ENCODE measurements at places on chromosomes 3 and 15.

GRCh38 chr3:57706462-57706861 lies 13.6 kb upstream of the DENND6A start:
- no peak for DNase-seq

- no peak for DNase-seq
Measured at GRCh38 chr15:67883234-67883773, 43.5 kb upstream of the RNU6-1 start.

GRCh38 chr15:56989411-56989924 lies 71.0 kb downstream of the TCF12 start:
- no peak for DNase-seq

DNA sequence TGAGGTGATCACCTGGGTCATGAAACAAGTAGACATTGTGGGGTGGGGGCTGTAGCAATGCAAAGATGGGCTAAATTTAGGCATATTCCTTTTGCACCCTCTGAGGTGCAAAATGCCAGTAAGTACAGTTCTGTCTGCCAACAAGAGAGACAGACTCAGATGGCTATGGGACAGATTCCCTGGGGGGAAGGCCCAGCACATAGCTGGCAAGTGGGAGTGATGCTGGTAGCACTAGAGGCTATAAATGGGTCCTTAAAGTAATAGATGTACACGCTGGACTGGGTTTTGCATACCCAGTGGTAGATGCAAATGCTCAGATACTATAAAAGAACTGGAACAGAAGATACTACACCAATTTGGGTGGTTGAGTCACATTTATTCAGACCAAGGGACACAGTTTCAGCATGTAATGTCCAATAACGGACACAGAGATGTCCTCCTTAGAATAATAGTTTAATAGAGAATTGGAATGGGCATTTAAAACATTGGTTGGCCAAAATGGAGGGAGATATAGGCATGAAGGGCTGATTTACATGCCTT lies 67.4 kb upstream of the RNU6-1 start:
- DNase-seq, result no peak

DNA sequence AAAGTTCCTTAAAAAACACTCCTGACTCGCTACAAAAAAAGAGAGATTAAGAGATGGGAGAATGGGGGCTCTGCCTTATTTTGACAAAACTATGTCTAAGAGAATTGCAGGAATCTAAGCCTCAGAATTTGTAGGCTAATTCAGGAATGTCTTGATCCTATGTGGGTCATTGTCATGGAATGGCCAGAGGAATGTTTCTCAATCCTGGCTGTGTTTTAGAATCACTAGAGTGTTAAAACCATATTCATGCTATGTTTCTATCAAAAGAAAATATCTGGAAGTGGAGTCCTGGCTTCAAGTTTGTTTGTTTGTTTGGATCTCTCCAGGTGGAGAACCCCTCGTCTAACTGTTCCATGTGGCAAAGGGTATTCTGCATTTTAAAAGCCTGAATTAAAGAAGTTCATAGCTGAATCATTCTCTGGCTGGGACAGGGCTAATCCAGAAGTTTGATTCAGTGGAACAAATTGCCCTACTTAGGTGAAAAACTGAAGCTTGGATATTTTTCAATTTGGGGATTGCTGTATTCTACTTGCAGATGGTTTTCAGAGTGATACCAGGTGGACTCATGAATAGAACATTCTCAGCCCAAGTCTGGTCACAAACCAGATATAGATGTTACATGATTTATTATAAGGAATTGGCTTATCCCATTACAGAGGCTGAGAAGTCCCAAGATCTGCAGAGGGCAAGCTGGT lies 28.2 kb downstream of the GJD2 start:
- DNase-seq, result no peak

DNA sequence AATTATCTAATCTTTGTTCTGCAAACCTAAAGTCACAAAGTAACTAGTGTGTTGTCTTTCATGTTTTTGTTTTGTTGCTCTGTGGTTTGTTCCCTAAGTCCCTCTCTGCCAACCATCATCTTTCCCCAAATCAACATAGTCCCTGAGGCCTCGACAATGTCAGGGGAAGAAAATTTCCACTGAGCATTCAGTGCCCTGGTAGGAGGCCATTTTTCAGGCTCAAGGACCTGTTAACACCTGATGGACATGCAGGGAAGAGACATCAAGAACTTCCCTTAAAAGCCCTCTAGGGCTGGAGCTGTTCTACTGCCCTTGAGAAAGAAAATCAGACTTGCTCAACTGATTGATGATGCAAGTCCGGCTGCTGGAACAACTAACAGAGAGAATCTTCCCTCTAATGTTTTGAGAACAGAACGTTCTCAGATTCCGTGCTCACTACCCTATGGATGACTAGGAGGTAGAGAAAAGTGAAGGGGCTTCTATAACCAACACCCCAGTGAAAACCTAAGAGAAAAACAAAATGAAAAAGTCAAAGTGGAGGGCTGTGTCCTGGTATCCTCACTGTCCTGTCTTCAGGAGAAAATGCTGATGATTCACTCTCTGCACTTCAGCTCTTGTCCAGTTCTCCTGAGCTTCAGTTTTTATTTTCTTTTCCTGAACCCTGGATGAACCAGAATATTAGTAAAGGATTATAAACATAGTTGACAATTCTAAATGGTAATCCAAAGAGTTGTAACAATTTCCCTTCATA lies 373.1 kb downstream of the FOXP1 start:
- DNase-seq, result no peak

GRCh38 chr15:40785814-40786213 lies 16.0 kb downstream of the C15orf62 start:
- DNase-seq, result no peak

- no peak for DNase-seq
Measured at GRCh38 chr15:69920221-69920620, 177.5 kb downstream of the TLE3 start.

DNA sequence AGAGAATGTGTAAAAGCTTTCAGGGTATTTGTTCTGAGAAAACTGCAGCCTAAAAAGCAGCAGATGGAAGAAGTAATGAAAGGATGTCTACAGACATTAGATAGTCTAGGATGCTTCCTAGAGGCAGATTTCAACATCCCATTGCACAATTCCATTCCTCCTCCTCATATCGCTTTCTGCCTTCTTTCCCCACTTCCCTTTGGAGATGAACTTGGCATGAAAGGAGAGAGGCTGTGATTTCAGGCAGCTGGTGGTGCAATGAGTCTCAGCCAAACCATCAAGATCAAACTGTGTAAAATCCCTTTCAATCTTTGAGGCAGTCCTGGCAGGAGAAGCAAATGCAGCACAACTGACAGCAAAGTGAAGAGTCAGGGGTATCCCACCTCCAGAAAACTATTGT lies 438.7 kb upstream of the KCNMB2 start:
- DNase-seq, result no peak

DNA sequence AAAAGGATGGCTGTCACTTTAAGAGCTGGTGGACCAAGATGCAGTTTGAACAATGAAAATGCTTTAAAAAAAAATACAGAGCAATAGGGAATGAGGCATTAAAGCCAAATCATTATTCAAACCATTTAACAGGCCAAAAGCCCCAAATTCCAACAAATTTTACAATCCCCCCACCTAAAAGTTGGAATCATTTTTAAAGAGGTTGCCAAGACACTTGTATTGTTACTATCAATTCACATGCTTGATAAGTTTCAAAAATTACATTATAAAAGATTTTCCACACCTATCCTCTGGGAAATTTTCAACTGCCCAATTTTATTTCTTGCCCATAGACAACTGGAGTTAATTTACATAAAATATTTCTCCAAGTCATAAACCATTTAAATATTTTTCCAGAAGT lies 192.3 kb upstream of the ARHGEF26 start:
- DNase-seq, result no peak

- peak; percentile 40 for DNase-seq
Measured at GRCh38 chr3:129001101-129001805, at the start of gene EFCC1. TSS of gene EFCC1 (plus strand) at chr3:129001304. CDS start at chr3:129001629, 325 bp downstream.

DNA sequence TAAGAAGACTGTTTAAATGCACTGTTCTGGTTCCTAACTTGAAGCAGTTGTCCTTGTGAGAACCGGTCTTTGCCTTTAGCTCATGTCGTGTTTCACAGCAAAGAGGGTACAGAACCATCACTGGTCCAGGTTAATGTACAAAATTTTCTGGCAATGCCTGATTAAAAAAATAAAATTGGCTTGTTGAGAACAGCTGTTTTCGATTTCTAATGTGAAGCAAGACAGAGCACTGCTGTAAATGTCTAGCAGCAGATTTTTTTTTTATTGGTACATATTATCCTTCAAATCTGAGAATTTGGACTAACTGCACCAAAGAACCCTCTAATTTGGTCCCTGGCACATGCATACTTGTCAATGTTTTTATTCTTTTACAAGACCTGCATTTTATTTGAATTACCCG lies 103.3 kb downstream of the STT3B start:
- DNase-seq, result no peak

DNA sequence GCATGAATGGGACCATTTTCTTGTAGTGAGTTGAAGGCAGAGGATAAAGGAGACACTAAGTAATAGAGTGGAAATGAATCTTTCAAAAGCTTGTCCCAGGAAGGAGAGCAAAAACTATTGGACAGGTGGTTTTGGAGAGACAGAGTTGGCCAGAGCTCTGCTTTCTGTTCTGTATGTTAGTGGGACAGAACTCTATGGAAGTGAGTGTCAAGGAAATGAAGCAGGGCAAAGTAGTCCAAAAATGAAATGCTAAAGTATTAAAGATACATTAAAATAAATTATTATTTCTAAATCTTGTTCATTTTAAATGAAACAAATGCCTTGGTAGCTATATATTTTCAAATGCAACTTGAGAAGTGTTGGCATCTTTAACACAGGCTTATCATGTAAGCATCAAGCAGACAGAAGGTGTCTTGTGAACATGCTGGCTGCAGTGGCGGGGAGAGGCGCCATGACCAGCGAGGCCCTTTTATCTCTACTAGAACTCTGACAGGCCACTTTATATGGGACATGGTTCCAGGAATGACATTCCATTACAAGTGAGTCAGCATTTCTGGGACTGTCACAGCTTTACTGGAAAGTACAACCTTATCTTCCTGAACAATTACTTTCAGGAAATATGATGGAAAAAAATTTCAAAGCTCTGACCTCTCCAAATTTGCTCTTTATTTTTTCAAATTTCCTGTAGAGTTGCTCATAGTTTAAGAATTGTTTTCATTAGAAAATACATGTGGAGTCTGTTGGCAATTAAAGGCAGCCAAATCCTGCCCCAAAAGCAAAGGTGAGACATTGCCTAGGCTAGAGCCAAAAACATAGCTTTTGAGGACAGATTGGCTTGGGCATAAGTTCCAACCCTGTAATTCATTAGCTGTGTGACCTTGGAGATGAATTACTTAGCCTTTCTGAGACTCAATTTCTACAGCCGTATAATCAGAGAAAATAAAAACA lies 106.5 kb downstream of the ECT2 start:
- DNase-seq, result no peak

- DNase-seq, result no peak
Measured at GRCh38 chr15:42102646-42103235, 8.4 kb upstream of the PLA2G4D start.

DNA sequence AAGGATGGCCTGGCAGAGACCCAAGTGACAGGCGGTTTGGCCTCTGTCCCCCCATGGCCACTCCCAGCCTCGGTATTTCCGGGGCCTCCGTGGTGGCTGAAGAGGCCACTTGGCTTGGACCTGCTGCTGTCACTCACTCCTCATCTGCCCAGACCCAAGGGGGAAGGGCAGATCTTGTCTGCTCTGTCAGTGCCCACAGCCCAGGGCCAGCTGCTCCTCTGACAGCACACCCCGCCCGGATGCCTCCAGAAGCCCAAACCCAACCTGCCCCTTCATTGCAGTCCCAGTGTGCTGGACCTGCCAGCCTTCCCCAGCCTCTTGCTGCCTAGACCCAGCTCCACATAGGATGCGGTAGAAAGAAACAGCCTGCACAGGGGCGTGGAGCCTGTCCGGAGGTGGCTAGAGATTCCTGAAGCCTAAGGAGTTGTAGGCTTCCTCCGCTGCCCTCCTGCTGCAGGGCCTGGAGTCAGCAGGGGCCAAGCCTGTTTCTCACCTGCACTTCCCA lies 52.0 kb downstream of the MAGEF1 start:
- DNase-seq, result no peak

DNA sequence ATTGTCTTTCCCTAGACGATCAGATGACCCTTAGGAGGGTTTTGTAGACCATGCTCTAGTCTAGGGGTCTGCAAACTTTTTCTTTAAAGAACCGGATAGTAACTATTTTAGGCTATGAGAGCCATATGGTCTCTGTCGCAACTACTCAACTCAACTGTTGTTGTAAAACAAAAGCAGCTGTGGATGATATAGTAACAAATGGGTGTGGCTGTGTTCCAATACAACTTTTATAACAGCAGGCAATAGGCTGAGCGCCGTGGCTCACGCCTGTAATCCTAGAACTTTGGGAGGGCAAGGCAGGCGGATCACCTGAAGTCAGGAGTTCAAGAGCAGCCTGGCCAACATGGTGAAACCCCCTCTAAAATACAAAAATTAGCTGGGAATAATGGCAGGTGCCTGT lies 6.1 kb upstream of the CMTM6 start:
- no peak for DNase-seq

DNA sequence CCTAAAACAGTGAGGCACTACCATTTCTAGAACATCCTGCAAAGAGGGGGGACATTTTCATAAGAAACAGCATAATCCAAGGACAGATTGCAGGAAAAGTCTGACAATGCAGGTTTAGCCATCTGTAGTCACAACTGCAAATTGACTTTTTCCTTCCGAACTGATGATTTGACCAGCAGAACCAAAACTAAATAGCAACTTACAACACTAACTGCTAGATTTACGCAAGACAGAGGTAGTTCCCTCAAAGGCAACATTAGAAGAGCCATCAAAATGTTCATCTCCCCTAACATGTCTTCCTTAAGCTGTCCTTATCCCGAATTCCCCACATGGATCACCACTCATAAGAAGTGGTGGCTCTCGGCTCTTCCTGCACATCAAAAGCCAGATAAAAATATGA lies 129.6 kb downstream of the GADL1 start:
- DNase-seq, result no peak

DNA sequence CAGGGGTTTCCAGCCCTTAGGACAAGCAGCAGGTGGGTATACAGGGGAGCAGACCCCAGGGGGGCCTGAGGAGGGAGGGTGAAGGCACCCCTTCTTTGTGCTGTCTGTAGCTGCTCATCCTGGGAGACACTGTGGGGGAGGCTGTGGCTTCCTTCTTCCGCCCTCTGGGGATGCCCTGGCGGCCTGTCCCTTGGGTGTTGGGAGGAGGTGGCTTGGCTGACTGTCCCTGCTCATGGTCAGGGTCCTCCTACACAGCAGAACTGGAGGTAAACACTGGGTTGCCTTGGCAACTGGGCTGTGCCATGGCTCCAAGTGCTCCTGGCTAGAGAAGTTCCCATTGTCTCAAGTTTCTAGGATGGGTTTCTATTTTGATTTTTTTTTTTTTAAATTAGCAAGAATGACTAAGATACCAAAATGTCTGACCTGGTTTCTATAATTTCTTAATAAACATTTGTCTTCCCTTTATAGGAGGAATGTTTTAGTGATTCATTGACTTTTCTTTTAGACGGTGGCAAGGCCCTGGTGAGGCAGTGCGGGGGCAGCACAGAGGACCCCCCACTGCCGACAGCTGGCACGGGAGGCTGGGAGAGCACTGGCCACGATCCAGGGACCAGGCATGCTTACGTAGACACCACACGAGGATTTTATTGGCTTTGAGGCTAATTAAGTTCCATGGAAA lies 12.4 kb downstream of the KLF13 start:
- no peak for DNase-seq

All from progenitor cell of endocrine pancreas (in vitro differentiated cells).